ENCODE measurements at places on chromosomes 1 and 21.

DNA sequence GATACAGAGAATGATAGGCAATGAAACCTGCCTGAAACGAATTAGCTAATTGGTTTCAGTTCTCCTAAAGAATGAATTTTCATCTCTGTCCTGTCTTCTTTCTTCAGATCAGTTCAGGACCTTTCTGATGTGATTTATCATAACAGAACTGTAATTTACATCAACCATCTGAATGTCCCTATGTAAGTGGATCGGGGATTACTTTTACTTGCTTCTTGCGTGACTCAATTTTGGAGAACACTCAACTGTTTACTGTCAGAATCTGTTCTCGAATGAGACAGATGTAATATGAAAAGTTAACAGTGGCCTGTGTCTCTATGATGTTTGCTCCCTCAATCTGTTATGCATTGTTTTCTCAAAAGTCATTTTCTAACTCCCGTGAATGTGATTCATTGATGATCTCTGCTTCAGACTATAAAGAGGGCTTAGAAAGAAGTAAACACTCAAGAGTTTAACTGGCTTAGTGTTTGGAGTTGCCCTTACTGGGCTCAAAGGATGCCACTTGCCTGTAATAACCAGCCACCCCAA lies 111.0 kb downstream of the GABPA start:
- no peak overlapping the region for H3K27ac ChIP-seq
- H3K27me3 ChIP-seq, result no peaks in the 10 kb centered on the region
- no peaks in the 10 kb centered on the region for H3K36me3 ChIP-seq
- H3K4me1 ChIP-seq, result no peaks in the 10 kb centered on the region

DNA sequence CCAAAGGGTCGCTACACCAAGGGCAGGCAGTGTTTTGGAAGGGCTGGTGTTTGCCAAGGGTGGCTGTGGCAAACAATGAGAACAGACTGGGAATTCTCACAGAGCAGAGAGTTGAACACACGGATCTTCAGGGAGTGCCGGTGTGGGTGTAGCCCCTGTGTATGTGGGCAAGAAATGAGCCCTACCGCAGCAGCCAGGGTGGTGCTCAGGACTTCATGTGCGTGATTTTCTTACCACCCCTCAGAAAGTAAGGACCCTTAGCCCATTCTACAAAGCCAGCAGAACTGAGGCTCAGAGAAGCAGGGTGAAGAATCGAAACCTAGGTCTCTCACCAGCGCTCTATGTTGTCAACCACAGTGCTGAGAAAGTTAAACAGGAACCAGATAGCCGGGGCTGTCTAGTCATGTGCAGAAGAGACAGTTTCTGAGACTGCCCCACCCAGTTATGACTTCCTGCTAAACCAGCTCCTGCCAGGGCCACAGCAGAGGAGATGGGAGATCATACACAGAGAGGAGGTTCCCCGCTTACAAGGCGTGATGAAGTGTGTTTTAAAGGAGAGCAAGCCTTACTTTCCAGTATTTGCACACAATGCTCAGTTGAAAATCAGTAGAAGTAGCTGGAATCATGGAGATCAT lies 21.9 kb upstream of the MORC3 start:
- no peak overlapping the region for H3K4me3 ChIP-seq
- H3K36me3 ChIP-seq, result no peaks in the 10 kb centered on the region
- DNase-seq, result peak; percentile 37
- H3K27me3 ChIP-seq, result no peaks in the 10 kb centered on the region
- H3K27ac ChIP-seq, result no peak overlapping the region

DNA sequence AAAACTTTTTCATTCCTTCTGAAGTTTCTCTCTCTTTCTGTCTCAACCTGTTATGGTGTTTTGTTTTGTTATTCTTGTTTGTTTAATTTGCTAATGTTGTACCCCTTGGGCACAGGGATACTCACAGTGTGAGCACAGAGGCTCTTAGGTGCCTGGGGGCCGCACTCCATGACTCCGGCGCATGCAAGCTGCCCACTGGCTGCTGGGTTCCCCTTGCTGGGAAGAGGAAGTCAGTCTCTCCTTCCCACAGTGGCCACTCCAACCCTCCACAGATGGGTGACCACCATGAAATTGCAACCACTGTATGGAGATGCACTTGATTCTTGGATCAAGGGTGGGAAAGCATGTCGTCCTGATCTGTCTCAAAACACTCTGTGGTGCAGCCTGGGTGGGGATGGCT lies 4.6 kb upstream of the CD1A start:
- H3K27ac ChIP-seq, result no peak overlapping the region
- H3K4me1 ChIP-seq, result no peaks in the 10 kb centered on the region
- no peak overlapping the region for H3K4me3 ChIP-seq
- no peak for DNase-seq
- no peaks in the 10 kb centered on the region for H3K36me3 ChIP-seq

GRCh38 chr1:151165281-151165737 lies 393 bp downstream of the LYSMD1 start:
- H3K27me3 ChIP-seq, result no peaks in the 10 kb centered on the region
- peak overlapping the region; percentile 84 for H3K4me3 ChIP-seq
- peaks cover 48% of the 10 kb centered on the region for H3K4me1 ChIP-seq
- H3K36me3 ChIP-seq, result peaks cover 17% of the 10 kb centered on the region
- DNase-seq, result peak; percentile 45

GRCh38 chr1:246219508-246220030 lies 287.5 kb downstream of the SMYD3 start:
- DNase-seq, result no peak
- H3K27ac ChIP-seq, result no peak overlapping the region
- H3K27me3 ChIP-seq, result no peaks in the 10 kb centered on the region
- H3K4me3 ChIP-seq, result no peak overlapping the region
- H3K4me1 ChIP-seq, result no peaks in the 10 kb centered on the region
- no peaks in the 10 kb centered on the region for H3K36me3 ChIP-seq

- no peak for DNase-seq
- no peak overlapping the region for H3K4me3 ChIP-seq
- H3K36me3 ChIP-seq, result no peaks in the 10 kb centered on the region
- H3K27ac ChIP-seq, result no peak overlapping the region
- no peaks in the 10 kb centered on the region for H3K27me3 ChIP-seq
These were observed 235.2 kb upstream of the IRF2BP2 start for GRCh38 chr1:234845097-234845660.

GRCh38 chr1:236692128-236692527 lies 5.8 kb downstream of the ACTN2 start:
- no peaks in the 10 kb centered on the region for H3K27me3 ChIP-seq
- H3K36me3 ChIP-seq, result no peaks in the 10 kb centered on the region
- no peak overlapping the region for H3K4me3 ChIP-seq
- peak overlapping the region; percentile 96 for H3K27ac ChIP-seq

DNA sequence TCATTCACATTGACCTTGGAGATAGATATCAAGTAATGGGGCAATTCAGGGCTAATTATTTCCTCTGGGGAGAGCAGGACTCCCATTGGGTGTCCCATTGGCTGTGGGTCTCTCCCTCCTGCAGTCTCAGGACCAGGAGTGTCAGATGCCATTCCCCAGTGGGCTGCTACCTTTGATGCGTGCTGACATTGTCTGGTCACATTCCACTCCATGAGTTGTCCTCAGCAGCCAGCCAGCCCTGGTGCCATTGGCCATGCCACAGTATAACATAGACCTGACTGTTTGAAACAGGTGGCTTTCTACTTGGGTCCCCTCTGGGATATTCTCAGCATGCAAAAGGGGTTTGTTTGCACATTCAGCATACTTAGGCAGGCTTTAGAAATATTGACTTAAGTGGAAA lies 118.5 kb downstream of the MRPS6 start:
- no peak overlapping the region for H3K27ac ChIP-seq
- H3K4me3 ChIP-seq, result no peak overlapping the region
- no peak for DNase-seq
- H3K4me1 ChIP-seq, result peaks cover 5% of the 10 kb centered on the region
- no peaks in the 10 kb centered on the region for H3K36me3 ChIP-seq

DNA sequence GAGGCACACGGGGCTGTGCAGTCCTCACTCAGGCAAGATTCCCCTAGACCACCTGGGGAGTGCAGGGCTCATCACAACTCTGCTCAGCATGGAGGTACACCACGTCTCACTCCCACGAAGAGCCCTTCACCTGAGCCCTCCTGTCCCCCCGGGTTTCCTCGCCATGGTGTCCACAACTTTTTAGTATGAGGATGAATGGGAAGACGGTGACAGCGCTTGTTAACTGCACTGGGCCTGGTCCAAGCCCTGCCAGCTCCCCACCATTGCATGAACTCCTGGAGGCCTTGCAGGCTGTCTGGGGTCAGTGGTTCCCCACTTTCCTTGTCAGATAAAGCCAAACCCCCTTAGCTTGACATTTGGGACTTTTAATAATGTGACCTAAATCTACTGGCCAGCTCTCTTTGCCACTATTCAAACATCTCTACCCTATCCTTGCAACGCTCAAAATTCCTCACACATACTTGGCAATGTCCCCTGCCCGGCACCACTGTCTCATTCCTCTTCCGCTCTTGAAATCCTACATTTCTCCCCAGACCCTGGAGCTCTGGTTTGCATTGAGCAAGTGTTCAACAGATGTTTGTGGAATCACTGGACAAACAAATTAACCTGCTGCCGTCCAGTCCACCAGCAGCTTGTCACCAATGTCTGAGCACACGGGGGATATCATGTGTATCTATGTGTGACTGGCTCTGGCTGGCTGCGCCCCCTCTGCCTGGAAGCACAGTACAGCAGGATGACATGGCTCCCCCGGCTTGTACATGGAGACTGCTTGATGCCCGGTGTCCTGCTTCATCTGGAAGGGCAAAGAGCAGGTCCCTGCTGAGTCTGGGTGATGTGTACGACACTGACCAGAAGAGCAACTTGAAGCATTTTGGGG lies 11.2 kb downstream of the TMEM9 start:
- H3K4me1 ChIP-seq, result no peaks in the 10 kb centered on the region
- no peak for DNase-seq
- peaks cover 26% of the 10 kb centered on the region for H3K36me3 ChIP-seq
- H3K27me3 ChIP-seq, result no peaks in the 10 kb centered on the region

DNA sequence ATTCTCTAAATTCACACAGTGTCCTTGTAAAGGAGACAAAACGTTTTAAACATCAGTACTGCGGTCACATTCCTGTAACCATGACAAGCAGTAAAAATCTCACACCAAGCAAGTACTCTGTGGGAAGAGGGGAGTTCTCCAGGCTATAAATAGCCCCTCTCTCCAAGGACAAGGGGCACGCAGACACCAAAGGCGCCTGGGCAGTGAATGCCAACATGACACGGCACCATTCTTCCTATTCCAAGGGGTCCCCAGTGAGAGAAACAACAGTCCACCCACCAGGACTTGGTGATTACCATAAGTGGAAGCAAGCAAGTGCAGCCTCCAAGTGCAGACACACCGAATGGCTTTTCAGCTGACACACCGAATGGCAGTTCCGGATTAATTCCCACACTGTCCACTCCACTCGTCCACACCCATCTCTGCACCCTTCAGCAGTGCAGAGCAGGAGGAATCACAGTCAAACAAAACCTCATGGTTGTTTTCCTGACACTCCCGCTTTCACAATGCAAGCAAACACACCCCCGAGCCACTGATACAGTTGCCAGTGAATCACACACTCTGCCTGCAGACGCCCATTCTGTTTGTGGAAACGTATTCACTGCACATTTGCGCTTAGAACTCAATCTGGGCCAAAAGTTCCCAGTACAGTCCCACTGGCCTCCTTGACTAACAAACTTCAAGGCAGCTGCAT lies 1.8 kb downstream of the PTTG1IP start:
- no peaks in the 10 kb centered on the region for H3K36me3 ChIP-seq
- peaks cover 77% of the 10 kb centered on the region for H3K4me1 ChIP-seq
- no peaks in the 10 kb centered on the region for H3K27me3 ChIP-seq

DNA sequence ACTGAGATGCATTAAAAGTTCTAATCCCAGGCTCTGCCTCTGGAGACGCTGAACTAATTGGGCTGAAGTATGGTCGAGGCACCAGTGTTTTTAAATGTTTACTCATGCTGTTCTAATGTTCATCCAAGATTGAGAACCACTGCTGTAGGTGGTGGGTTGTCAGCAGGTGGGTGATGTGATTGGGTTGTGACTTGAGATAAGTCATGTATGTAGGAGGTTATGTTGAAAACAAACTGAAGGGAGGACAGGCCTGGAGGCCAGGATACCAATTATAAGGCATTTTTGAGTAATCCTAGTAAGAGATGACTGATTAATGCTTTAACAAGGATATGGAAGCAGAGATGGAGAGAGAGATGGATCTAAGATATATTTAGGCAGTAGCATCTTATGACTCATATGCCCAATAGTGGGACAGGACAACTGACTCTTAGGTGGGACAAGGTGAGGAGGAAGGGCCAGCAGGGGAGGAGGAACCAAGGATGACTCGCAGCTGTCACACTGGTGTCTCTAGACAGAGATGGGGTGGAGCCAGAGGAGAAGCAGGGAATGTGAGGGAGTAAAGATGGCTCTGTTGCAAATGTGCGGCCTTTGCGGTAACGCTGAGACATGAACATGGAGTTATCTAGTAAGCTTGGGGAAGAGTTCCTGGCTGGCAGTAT lies 29.3 kb downstream of the RAB4A start:
- peaks cover 56% of the 10 kb centered on the region for H3K36me3 ChIP-seq

All from gastrocnemius medialis (tissue), 4 donors.